ENCODE measurements at places on chromosomes 5 and 9.
A peak's percentile ranks its signal among the peaks of the same experiment; 100 is the strongest.

GRCh38 chr5:82635561-82636288 lies 357.6 kb upstream of the RPS23 start:
- peak; percentile 66 for DNase-seq

DNA sequence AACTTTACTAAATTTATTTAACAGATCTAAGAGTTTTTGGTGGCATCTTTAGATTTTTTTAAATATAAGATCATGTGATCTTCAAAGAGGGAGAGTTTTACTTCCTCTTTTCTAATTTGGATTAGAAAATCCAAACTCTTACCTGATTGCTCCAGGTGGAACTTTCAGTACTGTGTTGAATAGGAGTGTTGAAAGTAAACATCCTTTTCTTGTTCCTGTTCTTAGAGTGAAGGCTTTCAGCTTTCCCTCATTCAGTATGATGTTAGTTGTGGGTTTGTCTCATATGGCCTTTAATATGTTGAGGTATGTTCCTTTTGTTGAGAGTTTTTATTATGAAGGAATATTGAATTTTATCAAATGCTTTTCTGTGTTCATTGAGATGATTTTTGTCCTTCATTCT lies 650.0 kb upstream of the SGCD start:
- DNase-seq = no peak

DNA sequence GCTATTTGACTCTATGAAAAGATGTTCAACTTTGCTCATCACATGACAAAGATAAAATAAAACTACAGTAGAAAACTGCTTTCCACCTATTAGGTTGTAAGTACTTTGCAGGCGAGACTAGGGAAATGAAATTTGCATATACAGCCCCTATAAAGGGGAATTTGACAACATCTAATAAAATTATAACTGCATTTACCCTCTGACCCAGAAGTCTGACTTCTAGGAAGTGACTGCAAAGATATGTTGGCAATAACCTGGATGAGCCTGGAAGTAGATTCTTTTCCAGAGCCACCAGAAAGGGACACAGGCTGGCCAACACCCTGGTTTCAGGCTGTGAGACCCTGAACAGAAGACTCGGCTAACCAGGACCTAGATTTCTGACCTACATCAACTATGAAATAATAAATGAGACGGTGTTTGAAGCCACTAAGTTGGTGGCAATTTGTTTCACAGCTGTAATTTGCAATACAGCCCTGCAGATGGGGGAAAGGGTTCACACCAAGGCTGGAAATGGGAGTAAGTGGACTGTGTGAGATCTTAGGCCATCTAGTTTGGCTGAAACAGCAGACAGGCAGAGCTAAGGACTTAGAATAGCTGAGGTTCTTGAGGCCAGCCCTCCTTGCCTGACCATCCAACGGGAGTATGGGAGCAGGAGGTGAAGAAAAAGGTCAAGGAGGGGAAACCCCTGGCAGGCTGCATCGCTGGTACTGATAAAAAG lies 106.6 kb downstream of the SIL1 start:
- no peak for DNase-seq

GRCh38 chr9:122307925-122308324 lies 43.2 kb downstream of the MRRF start:
- peak; percentile 47 for DNase-seq

DNA sequence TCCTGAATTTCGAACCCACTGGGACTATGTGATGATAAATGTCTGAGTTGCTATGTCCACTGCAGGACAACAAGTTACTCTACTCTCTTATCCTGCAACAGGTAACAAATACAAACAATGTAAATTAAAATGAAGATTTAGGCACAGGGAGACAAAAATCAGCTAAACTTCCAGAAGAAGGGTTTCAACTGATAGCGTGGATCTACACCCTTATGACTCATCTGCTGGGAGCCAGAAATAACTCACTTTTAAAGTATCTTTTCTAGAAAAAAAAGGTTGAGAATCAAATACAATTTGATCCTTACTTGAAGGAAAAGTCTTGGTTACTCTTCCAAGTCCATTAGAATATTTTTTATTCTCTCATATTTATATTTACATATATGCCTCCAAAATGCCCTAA lies 21.4 kb downstream of the PJA2 start:
- peak; percentile 50 for DNase-seq

GRCh38 chr9:104788251-104788650 lies 24.3 kb downstream of the NIPSNAP3B start:
- DNase-seq = no peak

GRCh38 chr9:75054368-75055001 lies 26.4 kb upstream of the CARNMT1 start:
- peak; percentile 37 for DNase-seq

DNA sequence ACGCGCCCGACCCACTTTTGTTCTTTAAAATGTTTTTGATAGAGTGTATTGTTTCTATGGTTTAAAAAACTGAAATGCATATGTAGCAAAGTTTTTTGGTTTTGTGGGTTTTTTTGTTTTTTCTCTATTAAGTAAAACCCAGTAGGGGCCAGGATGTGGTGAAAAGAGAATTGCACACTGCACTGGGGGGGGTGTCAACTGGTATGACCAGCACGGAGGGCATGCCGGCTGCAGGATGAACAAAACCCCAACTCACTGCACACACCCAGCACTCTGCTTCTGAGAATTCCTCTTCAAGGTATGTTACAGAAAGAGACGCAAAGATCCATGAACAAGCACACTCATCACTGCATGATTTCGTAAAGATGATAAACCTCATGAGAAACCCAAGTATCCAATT lies 75.0 kb downstream of the STK10 start:
- no peak for DNase-seq

GRCh38 chr9:27499451-27499850 lies 24.6 kb upstream of the IFNK start:
- peak; percentile 12 for DNase-seq

GRCh38 chr5:5198135-5198534 lies 58.0 kb downstream of the ADAMTS16 start:
- DNase-seq = no peak

DNA sequence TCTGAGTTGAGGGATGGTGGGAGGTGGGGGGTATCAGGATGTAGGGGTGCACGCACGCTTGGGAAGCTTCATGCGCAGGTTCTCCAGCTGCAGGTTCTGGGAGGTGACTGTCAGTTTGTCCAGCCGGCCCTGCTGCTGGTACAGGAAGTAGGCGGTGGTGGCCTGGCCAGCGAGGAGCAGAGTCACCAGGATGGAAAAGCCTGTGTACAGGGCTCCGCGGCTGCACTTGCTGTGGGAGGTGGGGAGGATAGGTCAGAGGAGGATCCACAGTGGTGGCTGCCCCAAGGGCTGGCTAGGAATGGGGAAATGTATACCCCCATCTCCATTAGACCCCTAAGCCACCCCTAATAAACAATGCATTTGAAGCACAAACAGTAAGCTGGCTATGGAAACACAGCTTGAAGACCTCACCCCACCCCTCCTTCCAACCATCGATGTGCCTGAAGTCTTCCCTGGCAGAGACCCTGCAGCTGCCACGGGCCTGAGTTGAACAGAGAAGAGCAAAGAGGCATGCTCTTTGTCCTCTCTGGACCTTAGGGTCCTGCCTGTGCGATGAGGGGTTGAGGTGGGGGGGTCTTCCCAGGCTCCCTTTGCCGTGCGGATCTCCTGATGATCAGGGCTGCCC lies 5.5 kb downstream of the CD74 start:
- DNase-seq = no peak

DNA sequence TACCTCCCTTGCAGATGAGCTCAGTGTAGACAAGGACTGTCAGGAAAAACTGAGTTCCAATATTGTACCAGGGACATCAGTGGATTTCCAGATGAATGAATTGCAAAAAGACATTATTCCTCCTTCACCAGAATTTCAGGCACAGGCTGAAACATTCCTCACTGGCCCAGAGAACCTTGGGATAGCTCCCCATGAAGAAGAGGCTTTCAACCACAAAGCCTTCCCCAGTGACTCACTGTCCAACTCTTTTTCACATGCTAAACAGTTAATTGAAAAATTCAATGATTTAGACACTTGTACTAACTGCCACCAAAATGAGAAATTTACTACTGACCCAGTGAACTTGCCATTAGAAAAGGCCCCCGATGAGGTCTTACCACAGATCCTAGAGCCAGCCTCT lies 144.5 kb downstream of the UNC13B start:
- peak; percentile 71 for DNase-seq

- DNase-seq = no peak
Observed at GRCh38 chr5:86797677-86798076, 179.9 kb downstream of the COX7C start.

DNA sequence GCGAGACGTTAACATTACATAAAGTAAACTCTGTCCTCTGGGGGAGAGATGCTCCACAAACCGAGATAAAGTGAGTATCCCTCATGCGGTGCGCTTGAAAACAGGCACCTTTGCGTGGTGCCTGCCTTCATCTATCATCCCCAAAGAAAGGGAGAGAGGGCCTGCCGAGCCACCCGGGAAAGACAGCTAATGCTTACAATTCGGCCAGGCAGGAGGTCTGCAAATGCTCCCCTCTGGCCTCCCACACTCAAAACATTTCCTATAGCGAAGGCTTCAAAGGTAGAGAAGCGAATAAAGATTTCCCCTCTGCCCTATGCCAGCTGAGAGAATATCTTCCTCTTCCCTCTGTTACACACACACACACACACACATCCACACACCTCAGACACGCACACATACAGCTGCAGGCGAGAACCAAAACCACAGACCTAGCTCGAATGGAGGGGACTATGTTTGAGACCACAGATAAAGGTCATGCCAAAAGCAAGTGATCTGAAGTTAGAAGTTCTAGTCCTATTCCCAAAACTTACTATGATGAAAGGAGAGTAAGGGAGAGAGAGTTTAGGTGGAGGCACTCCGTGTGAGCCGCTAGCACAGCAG lies 132.8 kb downstream of the CRB2 start:
- DNase-seq = no peak

DNA sequence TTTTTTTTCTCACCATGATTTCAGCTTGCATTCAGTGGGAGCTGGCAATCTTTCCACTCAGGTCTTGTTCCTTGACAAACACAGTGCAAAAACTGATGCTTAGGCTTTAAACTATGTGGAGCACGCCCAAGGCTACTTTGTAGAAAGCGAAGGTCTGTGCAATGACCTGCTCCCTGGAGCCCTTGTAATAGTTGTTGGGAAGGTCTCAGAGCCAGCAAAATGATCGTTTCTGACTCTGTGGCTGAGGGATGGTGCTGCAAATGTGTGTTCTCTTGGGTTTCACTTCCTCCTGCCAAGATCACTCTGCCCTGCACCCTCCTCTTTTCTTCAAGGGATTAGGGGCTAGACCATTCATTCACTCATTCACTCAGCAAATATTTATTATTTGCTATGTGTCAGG lies 249.7 kb upstream of the MAP3K1 start:
- no peak for DNase-seq

GRCh38 chr9:117963493-117964090 lies 259.4 kb downstream of the TLR4 start:
- no peak for DNase-seq

GRCh38 chr9:6905850-6906375 lies 148.1 kb downstream of the KDM4C start:
- DNase-seq = no peak

DNA sequence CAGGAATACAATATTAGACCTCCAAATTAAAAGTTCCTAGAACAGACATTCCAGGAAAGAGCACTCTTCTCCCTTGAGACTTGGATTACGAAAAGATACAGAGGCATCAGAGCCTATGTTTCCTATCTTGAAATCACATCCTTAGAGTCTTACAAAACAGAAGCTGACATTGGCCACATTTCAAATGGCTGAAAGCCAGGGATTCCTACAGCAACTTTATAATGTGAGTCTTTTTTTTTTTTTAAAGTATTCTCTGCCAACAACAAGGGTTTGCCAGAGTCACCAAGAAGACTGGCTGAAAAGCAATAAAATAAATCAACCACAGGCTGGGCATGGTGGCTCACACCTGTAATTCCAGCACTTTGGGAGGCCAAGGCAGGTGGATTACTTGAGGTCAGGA lies 63.1 kb downstream of the TRPM6 start:
- peak; percentile 23 for DNase-seq

DNA sequence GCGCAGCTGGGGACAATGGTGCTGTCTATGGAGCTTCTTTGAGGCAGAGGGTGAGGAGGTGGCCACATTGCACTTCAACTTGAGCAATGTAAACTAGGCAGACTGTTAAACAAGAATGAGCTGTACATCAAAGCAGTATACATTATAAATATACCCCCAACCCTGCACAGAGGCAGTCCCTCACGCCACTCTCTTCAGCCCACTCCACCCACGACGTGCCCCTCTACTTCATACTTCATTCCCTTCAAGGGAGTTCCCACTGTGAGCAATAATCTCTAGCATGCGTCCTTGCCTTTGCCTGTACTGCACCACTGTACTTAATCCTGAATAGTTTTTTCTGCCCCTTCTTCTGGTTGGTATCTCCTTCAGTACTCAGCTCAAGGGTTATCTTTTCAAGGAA lies 14.4 kb downstream of the TRPM3 start:
- no peak for DNase-seq

GRCh38 chr5:82319651-82320376 lies 41.7 kb upstream of the RPS23 start:
- no peak for DNase-seq

DNA sequence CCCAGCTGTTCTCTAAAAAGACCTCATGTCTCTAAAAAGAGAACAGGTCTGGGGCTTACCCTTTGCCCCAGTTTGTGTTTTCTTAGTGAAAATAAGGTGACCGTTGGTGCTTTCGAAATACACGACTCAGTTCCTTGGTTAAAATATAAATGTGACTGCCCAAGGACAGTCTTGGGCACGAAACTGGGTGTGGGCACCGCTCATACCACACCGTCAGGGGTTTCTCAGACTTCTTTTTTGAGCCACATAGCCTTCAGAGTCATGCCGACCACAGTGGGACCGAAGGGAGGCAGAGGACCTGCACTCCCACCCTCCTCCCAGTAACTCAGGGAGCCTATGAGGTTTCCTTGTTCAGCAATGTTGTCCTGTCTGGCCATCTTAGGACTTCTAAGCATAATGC lies 6.5 kb downstream of the SNX18 start:
- DNase-seq = no peak

- peak; percentile 8 for DNase-seq
Observed at GRCh38 chr5:74738406-74738805, 28.5 kb downstream of the GFM2 start.

DNA sequence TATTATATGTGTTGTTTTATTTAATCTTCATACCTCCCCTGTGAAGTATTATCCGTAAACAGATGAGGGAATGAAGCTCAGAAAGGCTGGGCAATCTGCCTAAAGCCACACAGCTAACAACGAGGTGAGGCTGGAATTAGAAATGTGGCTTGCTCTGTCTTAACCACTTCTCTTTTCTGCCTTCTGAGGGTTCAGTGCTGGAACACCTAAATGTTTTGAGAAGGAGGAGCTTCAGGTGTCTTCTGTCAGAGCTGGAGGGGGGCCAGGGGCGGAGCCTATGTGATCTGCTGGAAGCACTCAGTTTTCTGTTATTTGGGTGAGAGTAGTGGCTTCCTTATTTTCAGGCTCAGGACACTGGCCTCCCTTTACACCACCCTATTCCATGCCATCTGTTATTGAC lies 35.0 kb upstream of the ARAP3 start:
- no peak for DNase-seq

GRCh38 chr5:163260961-163261360 lies 176.4 kb upstream of the CCNG1 start:
- no peak for DNase-seq

DNA sequence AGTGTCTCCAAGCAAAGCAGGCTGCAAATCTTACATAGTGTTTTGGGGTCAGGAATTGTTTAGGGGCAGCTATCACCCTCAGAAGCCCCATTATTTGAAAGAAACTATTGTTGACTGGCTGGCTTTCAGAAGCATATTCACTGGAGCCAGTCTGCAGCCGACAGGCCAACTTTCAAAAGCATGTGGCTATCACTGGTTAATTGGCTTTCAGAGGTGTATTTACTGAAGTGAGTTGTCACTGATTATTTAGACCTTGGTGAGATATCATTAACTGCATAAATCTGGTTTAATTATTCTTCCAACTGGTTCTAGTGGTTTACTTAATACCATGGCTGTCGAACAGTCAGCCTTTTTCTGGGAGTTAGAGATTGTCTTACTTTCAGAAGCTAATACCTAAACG lies 247.0 kb downstream of the CWC27 start:
- DNase-seq = no peak

Data from foreskin fibroblast (primary cell).